ENCODE measurements at places on chromosomes 7 and 10. TPM values are rescaled to one million over a fixed set of nuclear protein-coding genes. Genes with fewer than 3 reads are reported as not detected.

DNA sequence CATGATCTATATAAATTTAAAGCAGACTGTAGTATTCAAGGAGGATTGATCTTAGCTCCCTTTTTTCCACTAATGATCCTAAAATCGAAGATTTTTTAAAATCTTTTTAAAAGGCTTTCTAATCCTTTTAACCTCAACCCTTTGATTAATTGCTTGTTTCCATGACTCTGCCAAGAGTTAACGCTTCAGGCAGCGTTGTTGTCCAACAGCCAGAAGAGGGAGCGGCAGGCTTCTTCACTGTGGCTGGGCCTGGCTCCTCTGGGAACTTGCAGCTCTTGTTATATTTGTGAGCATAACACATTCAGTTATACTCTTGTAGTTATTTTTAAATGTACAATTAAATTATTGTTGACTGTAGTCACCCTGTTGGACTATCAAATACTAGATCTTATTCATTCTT is 26.3 kb downstream of the CRCP start:
- peak; percentile 86 for DNase-seq
- peak overlapping the region; percentile 63 for H3K27ac ChIP-seq
- H3K36me3 ChIP-seq: peaks cover 30% of the 10 kb centered on the region
- no peaks in the 10 kb centered on the region for H3K27me3 ChIP-seq
- H3K4me1 ChIP-seq: peaks cover 41% of the 10 kb centered on the region

The ZNF804B gene
- total RNA-seq: not detected

DNA sequence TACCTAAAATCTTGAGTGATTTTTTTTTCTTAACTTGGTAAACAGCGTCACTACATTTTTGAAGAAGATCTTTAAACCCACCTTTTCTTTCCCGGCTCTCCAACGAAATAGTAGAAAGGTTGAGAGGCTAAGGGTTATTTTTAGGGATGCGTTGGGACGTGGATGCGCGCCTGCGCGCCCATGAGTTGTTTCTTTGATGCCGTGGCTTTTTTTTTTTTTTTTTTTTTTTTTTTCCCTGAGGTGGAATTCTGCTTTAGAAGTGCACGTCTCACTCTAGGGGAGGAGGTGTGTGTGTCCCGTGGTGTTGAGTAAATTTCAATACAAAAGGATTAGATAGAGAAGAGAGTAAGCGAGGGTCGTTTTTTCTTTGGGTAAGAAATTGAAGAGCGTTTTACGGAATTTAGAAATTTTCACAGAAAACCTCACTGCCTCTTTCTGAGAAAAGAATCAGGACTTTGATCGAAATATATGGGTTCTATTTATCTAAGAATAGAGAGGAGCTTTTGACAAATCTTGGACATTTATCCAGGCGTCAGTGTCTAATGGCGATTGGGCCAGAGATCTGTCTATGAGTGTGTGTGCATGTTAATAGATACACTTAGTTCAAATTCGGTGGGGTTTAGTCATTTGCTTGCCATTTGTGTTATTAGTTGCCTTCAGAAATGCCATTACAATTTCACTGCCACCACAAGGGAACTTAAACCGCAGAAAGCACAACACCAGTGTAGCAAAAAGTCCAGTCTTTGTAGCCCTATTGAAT is 1.2 kb upstream of the SP8 start:
- no peaks in the 10 kb centered on the region for H3K36me3 ChIP-seq
- peak overlapping the region; percentile 51 for H3K4me3 ChIP-seq
- no peak for DNase-seq
- peaks cover 100% of the 10 kb centered on the region for H3K27me3 ChIP-seq

The ERVW-1 gene
- total RNA-seq: not detected

DNA sequence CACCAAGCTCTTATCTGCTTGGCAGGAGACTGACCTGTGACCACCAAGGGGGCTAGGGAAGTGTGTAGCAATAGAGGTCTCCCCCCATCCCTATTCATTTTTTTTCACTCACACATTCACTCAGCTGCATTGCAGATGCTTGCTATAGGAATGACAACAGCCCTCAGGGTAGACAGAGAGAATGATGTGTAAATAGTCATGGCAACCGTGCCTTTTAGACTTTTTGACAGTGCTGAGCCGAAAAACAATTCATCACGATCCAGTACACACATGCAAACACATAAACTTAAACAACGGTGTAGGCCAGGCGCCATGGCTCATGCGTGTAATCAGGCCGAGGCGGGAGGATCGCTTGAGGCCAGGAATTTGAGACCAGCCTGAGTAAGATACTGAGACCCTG is 7.6 kb upstream of the ELN start:
- peaks cover 12% of the 10 kb centered on the region for H3K27me3 ChIP-seq
- no peaks in the 10 kb centered on the region for H3K36me3 ChIP-seq
- H3K27ac ChIP-seq: no peak overlapping the region
- DNase-seq: no peak
